Activated T-cell treated with anti-CD3 and anti-CD28 coated beads for 4 hours (primary cell): ENCODE measurements at places on chromosomes 6 and 20.

GRCh38 chr20:15710636-15711035, 862.6 kb downstream of the KIF16B start:
- DNase-seq = no peak

DNA sequence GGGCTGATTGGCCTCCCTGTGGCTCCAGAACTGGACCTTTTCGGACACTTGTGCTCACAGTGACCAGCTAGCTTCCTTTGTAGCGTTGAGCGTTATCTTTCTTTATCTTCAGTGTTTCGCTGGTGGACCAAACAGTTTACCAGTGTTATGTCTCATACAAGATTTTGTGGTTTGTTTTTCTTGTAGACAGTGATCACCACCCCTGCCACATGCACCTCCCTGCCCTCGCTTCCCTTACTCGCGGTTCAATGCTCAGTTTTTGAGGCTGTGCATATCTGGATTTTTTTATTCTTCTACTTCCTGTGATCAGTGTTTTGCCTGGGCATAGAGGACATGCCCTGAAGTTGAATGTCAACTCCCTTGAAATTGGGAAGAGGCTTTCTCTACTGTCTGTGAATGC, 16.4 kb downstream of the MYT1 start:
- no peak for DNase-seq

GRCh38 chr20:62742979-62743776, 34.5 kb downstream of the NTSR1 start:
- DNase-seq = no peak

DNA sequence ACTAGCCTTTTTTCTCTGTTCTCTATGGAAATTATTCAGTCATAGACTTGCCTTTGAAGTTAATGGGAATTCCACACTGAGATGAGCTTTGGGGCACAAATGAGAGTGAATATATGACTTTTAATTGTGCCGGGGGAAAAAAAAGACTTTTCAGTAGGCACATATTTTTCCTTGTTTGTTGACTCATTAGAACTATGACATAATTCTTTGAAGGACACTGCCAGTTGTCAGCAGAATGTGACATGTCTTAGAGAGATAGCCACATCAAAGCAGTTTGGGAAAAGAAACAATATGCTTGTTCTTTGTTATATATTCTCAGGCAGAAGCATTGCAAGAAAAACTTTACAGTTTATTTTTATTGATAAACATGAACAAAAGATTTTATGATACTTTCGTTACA, 138.3 kb downstream of the COL9A1 start:
- DNase-seq = no peak

DNA sequence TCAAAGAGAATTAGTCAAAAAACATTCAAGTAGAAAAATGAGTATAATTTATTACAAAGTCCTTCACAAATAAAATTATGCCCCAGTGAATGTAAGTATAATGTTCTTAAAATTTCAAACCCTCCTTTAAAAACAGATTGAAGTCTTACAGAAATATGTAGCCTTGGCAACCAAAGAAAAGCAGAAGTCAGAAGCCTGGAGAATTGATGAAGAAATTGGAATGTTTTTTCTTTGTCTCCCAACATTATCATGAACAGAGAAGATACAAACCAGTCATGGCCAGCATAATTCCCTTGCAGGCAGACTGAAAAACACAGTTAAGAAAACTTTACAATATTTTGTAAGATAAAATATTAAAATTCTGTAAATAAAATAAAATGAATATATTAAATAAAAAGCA, 221.9 kb downstream of the TBC1D32 start:
- DNase-seq = no peak

- DNase-seq = no peak
These were observed 490.4 kb downstream of the BMP2 start for GRCh38 chr20:7257692-7258466.

DNA sequence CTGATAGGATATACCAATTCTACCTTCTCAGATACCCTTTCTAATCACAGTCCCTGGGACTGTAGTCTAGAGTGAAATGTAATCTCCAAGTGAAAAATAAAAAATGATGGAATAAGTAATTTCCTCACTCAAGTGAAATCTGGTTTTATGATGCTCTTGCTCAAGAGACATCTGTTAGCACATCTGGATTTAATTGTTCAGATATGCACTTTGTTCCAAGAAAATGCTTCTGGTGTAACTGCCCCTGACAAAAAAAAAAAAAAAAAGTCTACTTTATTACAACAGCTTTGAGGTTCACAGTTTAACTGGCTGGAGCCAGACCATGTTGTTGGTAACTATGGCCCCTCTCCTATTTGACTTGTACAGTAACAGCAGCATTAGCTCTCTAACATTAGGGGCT, 251.8 kb downstream of the BTBD9 start:
- no peak for DNase-seq

DNA sequence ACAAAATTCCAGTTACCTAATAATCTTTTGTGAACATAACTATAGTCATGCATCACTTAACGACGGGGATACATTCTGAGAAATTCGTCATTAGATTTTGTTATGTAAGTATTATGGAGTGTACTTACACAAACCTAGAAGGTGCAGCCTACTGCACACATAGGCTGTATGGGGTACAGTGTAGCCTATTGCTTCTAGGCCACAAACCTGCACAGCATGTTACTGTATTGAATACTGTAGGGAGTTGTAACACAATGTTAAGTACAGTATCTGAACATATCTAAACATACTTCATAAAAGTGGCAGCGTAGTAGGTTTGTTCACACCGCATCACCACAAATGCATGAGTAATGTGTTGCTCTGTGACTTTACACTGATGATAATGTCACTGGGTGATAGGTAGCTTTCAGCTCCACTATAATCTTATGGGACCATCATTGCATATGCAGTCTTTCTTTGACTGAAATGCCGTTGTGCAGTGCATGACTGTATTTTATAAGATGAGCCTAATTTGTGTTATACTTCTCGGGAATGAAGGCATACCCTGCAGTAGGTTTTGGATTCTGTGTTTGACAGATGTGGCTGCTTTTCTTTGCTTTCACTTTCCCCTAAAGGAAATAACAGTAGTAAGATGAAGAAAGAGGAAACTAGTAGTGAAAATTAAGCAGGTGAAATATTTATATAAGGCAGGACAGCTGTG, 365.6 kb downstream of the FARS2 start:
- DNase-seq = no peak

DNA sequence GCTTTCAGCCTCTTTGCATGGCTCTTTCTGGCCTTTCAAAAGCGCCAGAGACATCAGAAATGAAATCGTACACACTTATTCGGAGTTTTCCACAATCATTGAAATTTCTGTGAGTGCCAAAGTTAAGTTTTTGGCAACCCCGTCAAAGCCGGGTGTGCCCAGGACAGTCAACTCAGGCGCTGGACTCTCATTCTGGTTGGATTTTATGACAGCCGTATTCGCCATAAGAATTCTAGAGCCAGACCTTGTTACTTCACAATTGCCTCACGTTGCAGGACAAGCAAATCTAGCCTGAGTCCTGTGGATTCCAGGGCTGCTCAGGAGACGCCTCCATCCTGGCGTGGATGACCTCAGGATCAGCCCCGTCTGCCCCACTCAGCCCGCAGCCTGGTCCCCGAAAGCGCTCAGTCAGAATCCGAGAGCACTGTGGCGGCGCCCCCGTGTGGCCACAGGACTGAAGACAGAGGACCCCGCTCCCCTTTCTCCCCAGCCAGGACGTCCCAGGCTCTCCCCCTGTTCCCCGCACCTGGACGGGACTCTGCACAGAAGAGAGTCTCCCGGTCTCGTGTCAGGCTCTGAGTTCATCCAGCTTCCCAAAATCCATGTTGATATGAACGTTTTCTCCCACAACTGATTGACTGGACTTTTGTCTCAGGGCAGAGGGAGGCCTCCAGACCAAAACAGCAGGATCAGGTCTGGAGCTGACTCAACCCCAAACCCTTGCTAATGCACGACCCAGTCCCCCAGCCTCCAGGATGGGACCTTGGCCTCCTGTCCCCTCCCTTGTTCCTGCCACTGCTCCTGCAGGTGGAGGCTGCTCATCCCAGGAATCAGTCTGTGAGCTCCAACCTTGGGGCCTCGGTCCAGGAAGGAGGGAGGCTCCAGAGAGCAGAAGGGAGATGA, 38.2 kb downstream of the MICA start:
- peak; percentile 85 for DNase-seq

- no peak for DNase-seq
These were observed 104.6 kb downstream of the EPB41L2 start for GRCh38 chr6:130958468-130958867.

- no peak for DNase-seq
These were observed 128.5 kb downstream of the HFE start for GRCh38 chr6:26215585-26216358.

- no peak for DNase-seq
These were observed 105.4 kb upstream of the MCHR2 start for GRCh38 chr6:100099189-100100074.

- DNase-seq = no peak
These were observed 60.3 kb downstream of the SAMD3 start for GRCh38 chr6:130162421-130162820.

- no peak for DNase-seq
These were observed 207.6 kb upstream of the FOXA2 start for GRCh38 chr20:22791877-22792525.

GRCh38 chr20:51871943-51872342, 69.6 kb upstream of the SALL4 start:
- no peak for DNase-seq

- no peak for DNase-seq
These were observed 9.1 kb downstream of the ANKRD60 start for GRCh38 chr20:58219342-58219700.

GRCh38 chr6:82144852-82145340, 102.6 kb downstream of the IBTK start:
- no peak for DNase-seq

DNA sequence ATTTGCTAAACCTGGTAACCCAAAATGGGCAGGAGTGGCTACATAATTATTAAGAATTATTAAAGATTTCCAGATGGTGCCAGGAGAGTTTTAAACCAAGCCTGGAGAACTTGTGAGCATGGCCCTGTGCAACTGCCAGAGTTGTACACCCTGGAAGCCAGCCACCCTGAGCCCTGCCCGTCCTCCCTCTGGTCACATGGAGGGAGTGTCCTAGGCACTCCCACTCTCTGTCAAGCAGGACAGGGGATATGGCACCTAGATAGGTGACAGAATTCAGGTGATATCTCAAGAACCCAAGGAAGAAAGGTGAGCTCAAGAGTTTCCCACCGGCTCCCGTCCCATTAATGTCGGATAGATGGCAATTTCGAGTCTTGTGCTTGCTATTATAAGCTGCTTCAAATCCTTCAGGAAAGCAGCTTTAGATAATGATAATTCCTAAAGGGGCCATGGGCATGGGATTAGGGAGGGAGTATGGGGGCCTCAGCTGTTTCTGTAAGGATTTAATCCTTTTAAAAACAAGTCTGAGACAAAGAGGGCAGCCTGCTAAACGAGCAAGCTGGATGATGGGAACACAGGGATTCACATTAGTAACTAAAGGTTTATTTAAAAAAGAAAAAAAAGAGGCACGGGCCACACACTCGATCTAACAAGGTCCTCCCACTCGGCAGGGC, 169.1 kb downstream of the BMP7 start:
- no peak for DNase-seq

DNA sequence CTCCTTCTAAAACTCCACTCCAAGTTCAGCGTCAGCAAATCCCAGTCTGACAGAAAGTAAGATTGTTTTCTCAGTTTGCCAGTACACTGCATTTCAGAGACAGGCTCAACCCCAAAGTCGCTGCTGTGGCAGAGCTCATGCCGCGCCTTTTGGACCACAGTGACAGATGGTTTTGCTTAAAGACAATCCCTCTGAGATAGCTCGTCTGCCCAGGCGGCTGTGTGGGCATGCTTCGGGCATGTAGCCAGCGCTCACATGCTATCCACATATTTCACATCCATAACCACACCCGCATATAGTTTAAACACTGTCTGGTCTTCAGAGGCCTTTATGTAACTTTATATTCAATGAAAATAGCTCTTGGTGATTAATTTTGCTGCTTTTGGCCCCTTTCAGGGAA, 14.7 kb upstream of the PXDC1 start:
- DNase-seq = no peak
